IMR-90 (cell line): ENCODE measurements at places on chromosomes 1 and 21. TPM values are rescaled to one million over a fixed set of nuclear protein-coding genes. Genes with fewer than 3 reads are reported as not detected.

UQCRHL gene
- 1.4 and 2.8 TPM in 2 replicates for total RNA-seq

DNA sequence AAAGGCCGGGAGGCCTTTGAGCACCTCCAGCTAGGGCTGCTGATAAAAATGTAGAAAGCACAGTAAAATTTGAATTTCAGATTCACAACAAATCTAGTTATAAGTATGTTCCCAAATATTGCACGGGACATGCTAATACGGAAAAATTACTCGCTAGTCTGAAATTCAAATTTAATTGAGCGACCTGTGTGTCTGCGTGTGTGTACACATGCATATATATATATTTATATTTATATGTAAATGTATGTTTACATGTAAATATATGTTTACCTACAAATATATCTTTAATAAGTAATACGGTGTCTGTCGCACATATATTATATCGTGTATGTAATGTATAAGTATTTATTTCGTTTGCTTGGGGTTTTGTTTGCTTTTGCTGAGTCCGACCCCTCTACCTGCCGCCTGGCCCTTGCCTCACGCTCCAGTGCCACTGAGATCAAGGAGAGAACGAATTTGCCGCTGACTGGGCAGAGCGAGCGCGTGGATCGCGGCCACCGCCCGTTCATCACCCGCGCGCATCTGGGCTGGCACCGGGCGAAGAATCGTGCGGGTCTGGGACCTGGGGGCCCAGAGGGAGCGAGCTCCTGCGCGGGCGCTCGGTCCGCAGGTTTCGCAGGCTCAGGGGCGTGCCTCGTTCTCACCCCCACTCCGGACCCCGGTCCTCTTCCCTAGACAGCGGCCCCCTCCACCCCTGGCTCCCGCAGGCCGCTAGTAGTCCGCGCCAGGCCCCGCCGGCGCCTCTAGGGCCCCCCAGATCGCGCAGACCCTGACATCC is 534 bp upstream of the WRAP73 start:
- no peak for DNase-seq

DNA sequence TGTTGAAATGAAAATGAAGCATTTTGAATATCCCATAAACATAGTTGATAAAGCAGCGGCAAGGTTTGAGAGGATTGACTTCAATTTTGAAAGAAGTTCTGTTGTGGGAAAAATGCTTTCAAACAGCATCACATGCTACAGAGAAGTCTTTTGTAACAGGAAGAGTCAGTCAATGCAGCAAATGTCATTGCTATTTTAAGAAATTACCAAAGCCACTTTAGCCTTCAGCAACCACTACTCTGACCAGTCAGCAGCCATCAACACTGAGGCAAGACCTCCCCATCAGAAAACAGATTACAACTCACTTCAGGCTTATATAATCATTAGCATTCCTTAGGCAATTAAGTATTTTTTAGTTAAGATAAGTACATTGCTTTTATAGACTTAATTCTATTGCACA is 33.8 kb upstream of the FCRL3 start:
- no peak for DNase-seq

DNA sequence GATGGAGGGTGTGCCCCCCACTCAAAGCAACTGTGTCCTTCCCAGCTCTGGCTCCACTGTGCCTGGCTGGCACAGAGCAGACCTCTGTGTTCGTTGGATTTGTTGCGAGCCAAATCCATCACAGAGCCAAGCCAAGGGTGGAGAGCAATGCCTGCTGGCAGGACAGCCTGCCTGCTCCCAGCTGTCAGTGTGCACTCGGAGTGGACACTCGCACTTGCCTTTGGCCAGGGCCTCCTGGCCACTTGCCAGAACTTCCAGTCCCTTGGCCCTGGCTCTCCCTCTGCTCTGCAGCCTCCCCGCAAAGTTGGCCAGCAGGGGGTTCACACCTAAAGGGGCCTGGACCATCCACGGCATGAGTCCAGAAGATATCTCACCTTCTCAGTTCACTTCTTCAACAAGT is 16.4 kb downstream of the HEYL start:
- DNase-seq, result no peak

EMC1 gene
- 55.3 and 65.4 TPM in 2 replicates for total RNA-seq

C1orf141 gene
- total RNA-seq, result not detected in 2 replicates

DNA sequence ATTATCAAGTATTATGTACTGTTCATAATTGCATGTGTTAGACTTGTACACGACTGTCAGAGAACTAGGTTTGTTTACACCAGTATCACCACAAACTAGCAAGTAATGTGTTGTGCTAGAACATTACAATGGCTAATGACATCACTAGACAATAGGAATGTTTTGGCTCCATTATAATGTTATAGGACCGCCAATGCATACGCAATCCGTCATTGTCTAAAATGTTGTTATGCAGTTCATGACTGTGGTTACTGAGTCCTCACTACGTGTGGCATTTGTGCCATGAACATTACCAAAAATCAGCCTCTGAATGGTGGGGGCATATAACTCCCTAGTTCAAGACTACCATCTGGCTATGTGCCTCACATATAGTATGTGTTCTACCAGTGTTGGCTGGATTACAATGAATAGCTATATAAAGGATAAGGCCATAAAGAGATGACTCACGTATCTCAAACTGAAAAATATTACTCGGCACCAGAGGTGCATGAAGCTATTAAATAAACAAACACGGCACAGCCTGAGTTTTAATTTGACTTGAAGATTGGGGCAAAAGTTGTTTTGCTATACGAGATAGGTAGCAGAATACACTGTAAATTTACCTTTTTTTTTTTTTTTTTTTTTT is 89.1 kb upstream of the COL24A1 start:
- no peak for DNase-seq
